Activated CD8-positive, alpha-beta memory T cell treated with anti-CD3 and anti-CD28 coated beads for 4 hours (primary cell): ENCODE measurements at places on chromosomes 6 and 20.

GRCh38 chr20:53291548-53291947 lies 302.1 kb downstream of the ZNF217 start:
- DNase-seq = no peak

GRCh38 chr6:37514837-37515236 lies 15.1 kb upstream of the CCDC167 start:
- no peak for DNase-seq

- DNase-seq = no peak
Measured at GRCh38 chr6:13300643-13301590, 27.4 kb downstream of the TBC1D7 start.

DNA sequence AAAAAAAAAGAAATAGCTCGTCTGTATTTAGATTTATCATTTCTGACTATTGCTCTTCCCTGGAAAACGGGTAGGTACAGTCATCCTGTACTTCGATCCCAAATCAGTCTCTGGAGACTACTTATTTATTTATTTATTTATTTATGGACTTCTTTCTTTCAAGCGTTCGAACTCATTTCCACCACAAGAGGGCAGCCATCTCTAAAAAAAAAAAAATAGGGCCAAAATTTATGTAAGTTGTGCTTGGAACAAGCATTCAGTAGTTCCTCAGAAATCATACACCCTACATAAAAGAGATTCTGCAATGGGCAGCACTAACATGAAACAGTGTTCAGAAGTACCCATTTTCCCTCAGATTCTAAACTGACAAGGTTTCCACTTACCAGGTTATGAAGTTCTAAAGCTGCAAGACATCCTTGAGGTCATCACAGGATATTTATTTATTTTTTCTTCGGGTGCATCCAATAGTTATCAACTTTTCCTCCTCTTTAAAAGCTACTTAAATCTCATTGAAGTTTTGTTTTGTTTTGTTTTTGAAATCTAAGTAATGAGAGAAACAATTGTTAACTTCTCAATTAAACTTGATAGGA lies 1.9 kb upstream of the BMP2 start:
- no peak for DNase-seq
